Stimulated activated naive CD4-positive, alpha-beta T cell (primary cell): ENCODE measurements at places on chromosomes 2 and 18.

GRCh38 chr2:45315861-45316260, 295.2 kb downstream of the SRBD1 start:
- DNase-seq = peak; percentile 14

DNA sequence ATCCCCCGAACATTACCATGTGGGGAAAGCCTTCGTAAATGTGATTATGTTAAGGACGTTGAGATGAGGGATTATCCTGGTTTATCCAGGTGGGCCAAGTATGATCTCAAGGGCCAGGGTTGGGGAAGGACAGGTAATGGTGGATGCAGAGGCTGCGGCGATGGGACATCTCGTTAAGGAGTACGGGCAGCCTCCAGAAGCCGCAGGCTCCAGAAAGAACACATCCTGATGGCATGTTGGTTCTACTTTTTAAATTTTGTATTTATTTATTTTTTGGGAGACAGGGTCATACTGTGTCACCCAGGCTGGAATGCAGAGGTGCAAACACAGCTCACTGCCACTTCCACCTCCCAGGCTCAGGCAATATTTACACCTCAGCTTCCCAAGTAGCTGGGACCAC, 86.2 kb upstream of the RAB6C start:
- no peak for DNase-seq

- DNase-seq = no peak
Observed at GRCh38 chr2:12577091-12577490, 139.6 kb upstream of the TRIB2 start.

DNA sequence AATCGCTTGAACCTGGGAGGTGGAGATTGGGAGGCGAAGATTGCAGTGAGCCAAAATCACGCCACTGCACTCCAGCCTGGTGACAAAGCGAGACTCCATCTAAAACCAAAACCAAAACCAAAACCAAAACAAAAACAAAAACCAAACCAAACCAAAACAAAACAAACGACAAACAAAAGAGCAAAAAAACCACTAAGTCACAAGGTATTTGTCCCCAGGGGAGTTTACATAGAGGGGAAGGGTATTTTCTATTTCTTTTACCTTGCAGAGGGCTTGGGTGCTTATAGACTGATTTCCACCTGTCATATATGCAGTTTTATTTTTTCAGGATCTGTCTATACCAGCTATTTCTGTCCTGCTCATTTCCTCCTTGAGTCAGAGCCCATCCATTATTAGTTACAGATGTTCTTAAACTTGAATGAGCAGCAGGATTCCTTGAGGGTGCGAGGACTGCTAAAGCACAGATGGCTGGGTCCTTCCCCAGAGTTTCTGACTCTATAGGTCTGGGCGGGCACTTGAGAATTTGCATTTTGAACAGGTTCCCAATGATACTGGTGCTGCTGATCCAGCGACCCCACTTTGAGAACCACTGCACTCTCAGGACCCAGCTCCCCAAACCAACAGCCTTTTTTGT, 102.2 kb upstream of the UXS1 start:
- no peak for DNase-seq

DNA sequence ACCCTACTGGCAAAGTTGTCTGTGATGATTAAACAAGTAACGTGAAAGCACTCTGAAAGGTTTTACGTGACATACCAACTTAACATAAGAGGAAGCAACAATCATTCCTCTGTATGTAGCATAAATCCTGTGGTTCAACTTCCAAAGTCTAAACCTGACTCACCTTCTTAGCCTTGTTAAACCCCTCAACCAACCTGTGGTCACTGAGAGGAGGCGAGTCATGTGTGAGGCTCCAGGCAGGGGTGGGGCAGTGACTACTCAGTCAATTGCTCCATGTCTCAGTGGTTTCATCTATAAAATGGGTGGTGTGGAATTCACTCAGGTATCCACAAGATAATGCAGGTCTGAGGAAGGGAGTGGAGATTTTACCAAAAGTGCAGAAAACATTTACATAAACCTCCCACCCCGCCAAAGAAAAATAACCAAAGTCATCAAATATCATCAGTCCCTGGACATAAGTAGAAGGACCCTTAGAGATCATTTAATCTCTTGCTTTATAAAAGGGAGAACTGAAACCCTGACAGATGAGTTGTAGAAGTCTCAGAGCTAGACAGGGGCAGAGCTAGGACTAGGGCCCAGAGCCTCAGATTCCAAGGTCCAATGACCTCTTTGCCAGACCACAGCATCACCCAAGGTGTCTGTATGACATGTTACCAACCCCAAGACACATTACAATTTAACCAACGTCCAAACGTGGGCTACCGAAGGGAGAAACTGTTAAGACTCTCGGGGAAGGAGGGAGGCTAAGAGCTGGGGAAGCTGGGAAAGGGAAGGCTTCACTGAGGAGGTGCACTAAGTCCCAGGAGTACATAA, 3.7 kb upstream of the PCBP1 start:
- no peak for DNase-seq

DNA sequence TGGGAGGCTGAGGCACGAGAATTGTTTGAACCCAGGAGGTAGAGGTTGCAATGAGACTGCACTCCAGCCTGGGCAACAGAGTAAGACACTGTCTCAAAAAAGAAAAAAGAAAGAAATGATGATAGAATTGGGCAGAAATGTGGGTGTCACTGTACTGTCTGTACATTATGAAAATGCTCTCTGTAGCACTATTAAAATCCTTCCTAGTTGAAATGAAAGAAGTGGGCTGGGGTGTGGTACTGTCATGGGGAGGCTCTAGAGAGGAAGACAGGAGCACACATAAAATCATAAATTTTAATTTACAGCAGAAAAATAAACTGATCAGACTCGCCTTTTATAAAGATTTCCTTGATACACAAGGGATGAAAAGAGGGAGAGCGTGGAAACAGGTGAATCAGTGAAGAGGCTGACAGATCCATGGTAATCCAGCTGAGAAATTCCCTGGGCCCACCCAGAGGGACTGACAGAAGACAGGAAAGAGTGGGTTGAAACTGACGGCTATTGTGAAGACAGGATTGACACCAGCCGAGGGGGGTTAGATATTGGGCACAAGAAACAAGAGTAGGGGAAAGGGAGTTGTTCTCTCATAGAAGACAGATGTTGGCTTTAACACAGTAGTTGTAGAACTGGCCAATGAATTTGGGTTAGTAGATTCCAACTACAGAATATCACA, 96.4 kb upstream of the ATL2 start:
- DNase-seq = no peak

GRCh38 chr2:85999061-85999831, 106.4 kb downstream of the POLR1A start:
- DNase-seq = peak; percentile 51

- no peak for DNase-seq
Observed at GRCh38 chr2:171244466-171244969, 83.8 kb upstream of the TLK1 start.

DNA sequence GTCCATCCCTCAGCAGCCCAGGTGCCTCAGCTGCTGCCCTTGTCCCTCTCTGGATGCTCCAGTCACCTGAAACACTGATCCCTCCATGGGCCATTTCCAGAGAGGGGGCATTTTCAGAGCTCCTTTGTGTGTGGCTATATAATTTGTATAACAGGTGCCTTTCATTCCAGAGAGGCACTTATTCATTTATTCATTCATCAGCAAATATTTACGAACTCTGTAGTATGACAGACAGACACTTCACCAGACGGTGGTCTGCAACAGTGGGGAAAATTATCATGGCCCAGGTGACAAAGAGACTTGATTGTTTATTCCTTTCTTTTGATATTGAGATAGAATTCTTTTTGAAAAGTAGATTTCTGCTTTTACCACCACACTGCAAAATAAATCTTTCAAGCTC, 361.7 kb downstream of the TMEM182 start:
- no peak for DNase-seq

- DNase-seq = no peak
Observed at GRCh38 chr2:218927422-218927821, 32.0 kb upstream of the CDK5R2 start.

DNA sequence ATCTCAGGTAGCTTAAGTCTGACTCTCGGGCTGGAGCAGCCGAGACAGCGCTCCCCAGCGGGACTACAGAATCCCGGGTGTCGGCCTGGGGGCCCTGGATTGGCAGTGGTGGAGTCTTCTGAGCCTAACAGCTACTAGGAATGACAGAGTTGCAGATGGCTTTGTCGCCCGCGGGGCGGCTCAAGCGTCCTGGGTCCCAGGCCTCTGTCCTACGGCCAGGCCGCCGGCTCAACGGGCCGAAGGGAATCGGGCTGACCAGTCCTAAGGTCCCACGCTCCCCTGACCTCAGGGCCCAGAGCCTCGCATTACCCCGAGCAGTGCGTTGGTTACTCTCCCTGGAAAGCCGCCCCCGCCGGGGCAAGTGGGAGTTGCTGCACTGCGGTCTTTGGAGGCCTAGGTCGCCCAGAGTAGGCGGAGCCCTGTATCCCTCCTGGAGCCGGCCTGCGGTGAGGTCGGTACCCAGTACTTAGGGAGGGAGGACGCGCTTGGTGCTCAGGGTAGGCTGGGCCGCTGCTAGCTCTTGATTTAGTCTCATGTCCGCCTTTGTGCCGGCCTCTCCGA, 8.8 kb downstream of the SIX2 start:
- DNase-seq = no peak

DNA sequence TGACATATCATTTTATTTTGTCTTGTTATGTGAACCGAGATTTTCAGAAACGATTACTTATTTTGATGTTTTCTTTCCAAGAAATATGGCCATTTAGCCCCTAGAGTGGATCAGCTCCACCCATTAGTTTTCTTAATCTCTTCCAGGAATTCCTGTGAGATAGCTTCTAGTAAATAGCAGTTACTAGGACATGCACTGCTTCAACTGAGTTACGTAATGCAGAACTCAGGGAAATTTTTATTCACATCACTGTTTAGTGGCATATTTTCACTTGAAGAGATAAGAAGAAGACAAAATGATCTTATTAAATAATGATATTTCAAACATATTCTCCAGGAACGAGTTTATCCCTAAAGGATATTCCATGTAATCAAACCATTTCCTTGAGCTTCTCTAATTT, 573.5 kb upstream of the CNTNAP5 start:
- no peak for DNase-seq

DNA sequence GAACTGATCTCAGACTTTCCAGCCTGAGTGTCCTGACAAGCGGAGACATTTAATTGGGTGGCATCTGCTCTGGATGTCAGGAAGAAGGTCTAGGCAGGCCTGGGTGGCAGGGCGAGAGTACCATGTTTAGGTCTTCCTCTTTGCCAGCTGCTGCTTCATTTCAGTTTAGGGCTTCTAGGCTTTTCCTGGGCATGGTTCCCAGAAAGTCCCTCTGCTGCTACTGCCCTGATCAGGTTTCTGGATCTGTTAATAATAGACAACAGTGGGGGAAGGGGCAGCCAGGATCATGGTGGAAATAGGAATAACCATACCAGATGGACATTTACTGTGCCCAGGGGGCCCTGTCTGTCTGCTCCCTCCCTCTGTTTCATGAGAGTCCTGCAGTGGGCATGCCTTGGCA, 2.3 kb upstream of the PLCD4 start:
- DNase-seq = no peak

GRCh38 chr2:19744456-19745199, 157.2 kb downstream of the TTC32 start:
- DNase-seq = no peak

DNA sequence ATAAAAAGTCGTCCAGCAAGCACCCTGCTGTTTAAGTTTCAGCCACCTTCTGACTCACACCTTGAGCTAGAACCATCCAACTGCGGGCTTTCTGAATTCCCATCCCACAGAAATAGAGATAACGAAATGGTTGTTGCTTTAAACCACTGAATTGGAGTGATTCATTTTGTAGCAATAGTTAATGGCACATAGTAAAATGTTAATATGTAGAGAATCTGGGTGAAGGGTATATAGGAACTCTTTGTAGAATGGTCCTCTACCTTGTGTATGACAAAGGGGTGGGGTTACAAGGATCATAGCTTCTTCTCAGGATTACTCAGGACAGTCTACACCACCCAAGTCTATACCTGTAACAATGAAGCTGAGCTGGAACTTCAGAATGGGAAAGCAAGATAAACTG, 2.4 kb upstream of the MAPRE3 start:
- DNase-seq = no peak

DNA sequence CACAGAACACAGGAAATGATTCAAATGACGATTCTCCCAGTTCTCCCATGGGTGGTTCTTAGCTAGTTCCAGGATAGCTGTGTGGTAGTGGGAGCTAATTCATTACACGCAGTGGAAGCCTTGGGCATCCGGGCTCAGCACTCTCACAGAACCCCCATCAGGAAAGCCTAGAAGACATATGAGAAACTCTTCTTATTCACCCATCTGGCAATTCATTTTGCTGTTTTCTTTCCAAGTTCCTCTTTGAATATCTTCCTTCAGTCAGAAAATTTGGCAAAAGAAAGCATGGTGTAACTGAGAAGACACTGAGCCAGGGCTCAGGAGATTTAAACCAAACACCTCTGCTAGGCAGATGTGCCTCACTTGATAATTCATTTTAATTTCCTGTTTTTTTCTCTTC, 85.2 kb upstream of the FN1 start:
- no peak for DNase-seq

DNA sequence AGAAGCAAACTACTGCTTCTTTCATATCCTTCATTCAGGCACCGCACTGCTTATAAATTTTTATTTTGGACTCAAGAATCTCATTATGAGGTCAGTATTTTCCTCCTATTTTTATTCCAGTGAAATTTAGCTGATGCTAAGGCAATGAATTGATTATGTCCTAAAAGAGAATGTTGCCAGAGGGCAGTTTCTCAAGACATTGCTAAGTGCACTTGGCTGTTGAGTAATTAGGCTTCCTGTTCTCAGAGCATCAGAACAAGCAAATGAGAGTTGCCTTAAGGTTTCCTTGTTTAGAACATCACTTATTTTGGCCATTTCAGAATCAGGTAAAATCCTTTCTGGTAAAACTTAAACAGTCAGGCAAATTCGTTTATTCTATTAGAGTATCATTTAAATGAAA, 548.6 kb upstream of the ZEB2 start:
- no peak for DNase-seq

- no peak for DNase-seq
Observed at GRCh38 chr18:24234330-24234729, 95.5 kb downstream of the CABYR start.

- DNase-seq = peak; percentile 39
Observed at GRCh38 chr2:191679818-191680600, 2.1 kb downstream of the NABP1 start.

- DNase-seq = no peak
Observed at GRCh38 chr2:127650041-127650784, 4.3 kb downstream of the GPR17 start.

DNA sequence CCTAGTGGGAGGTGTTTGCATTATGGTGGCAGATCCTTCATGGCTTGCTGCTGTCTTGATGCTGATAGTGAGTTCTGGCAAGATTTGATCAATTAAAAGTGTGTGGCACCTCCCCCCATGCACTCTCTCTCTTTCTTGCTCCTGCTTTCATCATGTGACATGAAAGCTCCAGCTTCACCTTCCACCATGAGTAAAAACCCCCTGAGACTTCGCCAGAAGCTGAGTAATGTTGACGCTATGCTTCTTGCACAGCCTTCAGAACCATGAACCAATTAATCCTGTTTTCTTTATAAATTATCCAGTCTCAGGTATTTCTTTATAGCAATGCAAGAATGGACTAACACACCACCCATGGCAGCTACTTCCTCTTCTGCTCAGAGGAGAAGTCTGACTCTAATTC, 2181.4 kb upstream of the PIK3C3 start:
- DNase-seq = no peak
